AG08396 (cell line): ENCODE measurements at places on chromosomes 4 and X.

DNA sequence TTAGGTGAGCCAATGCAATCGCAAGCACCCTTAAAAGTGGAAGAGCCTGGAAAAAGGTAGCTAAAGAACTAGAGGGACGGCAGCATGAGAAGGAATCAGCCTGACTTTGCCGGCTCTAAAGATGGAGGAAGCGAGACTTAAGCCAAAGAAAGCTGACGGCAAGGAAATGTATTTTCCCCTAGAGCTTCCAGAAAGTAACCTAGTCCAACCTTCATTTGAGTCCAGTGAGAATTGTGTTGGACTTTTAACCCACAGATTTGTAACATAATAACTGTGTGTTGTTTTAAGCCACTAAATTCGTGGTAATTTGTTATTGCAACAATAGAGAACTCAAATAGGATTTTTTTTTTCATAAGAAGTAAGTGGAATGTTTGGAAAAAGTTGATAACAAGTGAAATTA, 212.7 kb upstream of the C1QTNF7 start:
- DNase-seq: no peak

DNA sequence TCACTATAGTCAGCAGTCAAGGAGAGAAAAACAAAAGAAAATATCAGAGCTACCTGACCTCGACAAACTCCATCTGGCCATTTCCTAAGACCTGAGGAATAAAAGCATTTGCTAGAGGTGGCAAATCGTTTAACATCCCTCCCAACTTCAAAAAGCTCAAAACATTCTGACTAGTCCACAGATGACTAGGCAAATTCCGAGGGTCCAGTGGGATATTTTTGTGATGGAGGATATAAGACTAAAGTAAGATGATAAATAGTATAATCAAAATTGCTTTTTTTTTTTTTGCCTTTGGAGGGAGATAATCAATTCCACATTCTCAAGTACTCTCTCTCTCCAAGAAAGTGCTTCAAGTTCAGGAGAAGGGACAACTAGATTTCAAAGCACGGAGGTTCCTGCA, 119.1 kb upstream of the ETNPPL start:
- no peak for DNase-seq

- DNase-seq: no peak
These were observed 135.8 kb downstream of the PDS5A start for GRCh38 chr4:39841894-39842293.

- no peak for DNase-seq
These were observed 35.8 kb downstream of the SLC10A7 start for GRCh38 chr4:146485968-146486367.

DNA sequence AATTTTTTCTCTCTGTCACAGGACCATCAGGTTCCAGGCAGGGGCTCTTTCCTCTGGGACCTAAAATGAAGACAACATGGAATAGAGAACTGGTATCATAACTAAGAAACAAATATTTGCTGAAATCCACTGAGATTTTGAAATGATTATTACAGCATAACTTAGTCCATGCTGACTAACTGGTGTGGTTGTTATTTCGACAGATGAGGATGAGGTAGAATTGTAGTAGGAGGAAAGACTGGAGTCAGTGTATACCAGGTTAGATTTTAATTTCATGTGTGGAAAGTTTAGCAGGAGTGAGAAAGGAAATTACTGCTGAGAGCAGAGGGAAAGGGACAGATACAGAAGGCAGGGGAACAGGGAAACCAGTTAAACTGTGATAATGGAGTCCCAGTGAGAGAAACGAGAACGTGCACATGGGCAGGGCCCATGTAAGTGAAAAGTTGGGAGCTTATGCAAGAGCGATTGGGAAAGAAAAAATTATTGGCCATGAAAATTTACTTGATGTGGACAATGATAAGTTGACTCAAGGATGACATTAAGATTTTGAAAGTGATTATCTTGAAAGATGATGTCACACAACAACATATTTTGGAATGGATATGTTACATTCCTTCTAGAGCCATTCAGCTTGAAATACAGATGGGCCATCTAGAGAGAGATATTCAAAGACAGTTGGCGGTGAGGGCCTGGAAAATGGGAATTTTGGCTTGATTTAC, 98.7 kb upstream of the DDIT4L start:
- no peak for DNase-seq

DNA sequence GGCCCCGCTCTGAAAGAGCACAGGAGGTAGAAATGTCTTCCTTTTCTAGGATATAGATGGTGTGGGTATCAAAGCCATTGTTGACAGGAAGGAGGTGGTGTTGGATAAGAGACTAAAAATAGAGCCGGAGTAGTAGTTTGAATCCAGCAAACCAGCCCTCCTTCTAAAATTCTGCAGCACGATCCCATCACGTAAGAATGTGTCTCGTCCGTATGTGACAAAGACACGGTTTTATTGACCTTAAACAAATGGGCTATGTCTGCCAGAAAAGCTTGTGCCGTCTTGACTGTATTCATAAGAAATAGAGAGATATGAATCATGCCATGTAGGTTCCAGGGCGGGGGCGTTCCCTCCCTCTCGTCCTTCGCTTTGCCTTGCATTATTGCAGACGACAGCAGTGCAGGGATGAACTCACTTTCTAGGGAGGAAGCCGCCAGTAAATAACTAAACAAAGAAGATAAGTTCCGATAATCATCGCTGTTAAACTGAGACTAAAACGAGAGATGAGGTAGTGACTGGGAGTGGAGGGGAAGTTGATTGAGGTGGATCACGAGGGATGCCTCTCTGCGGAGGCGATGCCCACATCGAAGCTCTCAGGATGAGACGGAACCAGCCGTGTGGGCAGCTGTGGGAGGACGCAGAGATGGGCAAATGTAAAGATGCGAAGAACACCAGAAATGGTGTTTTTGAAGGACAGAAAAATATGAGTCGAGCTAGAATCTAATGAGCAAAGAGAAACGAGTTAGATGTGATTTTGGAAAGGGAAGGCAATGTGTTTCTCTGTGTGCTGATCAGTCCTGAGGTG, 3.4 kb downstream of the TENM3 start:
- no peak for DNase-seq

DNA sequence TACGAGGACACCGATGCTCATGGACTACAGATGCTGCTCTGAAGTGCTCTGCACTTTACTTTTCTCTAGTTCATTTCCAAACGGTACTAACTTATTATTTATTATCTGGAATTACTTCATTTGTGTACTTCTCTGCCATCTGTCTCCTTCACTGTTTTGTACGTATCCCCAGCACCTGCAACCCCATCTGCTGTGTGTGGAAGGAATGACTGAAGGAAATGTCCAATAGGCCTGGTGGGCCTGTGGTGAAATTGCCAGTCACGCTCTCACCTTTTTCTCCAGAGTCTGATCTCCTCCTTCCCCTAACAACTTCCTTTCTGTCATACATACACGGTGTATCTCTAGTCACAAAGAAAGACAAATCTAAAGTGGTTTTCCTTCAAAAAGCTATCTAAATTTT, 12.9 kb downstream of the TMEM154 start:
- no peak for DNase-seq

GRCh38 chr4:138437263-138437851, 195.2 kb upstream of the SLC7A11 start:
- no peak for DNase-seq

DNA sequence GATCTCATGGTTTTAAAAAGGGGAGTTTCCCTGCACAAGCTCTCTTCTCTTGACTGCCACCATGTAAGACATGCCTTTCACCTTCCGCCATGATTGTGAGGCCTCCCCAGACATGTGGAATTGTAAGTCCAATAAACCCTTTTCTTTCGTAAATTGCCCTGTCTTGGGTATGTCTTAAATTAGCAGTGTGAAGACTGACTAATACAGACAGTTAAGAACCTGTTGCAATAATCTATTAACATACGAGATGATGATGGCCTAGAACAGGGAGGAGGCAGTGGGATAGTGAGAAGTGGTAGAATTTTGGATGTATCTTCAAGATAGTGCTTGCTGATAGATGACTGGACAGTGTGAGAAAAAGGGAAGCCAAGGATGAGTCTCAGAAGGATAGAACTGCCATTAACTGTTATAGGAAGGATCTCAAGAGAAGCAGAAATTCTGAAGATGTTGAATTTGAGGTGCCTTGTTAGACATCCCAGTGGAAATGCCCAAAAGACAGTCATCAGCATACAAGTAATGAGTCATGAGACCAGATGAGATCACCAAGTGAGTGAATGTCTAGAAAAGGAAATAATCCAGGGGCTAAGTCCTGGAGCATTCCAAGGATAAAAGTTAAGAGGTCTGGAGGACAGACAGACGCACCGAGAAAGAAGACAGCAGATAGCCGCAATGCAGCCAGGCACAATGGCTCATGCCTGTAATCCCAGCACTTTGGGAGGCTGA, 38.8 kb upstream of the UGDH start:
- peak; percentile 59 for DNase-seq

- peak; percentile 60 for DNase-seq
These were observed 2.8 kb downstream of the VEGFC start for GRCh38 chr4:176789955-176790354.

GRCh38 chr4:176920694-176921093, 128.0 kb upstream of the VEGFC start:
- DNase-seq: peak; percentile 14

- DNase-seq: no peak
These were observed 14.2 kb upstream of the FGF16 start for GRCh38 chrX:77433001-77433400.

GRCh38 chr4:121773883-121774282, 8.9 kb upstream of the SMIM43 start:
- DNase-seq: no peak

- no peak for DNase-seq
These were observed 21.8 kb upstream of the JADE1 start for GRCh38 chr4:128787509-128788311.

- DNase-seq: no peak
These were observed 114.6 kb upstream of the PUDP start for GRCh38 chrX:7262551-7262950.

- no peak for DNase-seq
These were observed 132.1 kb upstream of the CXCL13 start for GRCh38 chr4:77473509-77473908.

- DNase-seq: peak; percentile 24
These were observed 4.0 kb upstream of the PCDH7 start for GRCh38 chr4:30716158-30716557.

- no peak for DNase-seq
These were observed 372.7 kb downstream of the SH2D1A start for GRCh38 chrX:124719060-124719459.

DNA sequence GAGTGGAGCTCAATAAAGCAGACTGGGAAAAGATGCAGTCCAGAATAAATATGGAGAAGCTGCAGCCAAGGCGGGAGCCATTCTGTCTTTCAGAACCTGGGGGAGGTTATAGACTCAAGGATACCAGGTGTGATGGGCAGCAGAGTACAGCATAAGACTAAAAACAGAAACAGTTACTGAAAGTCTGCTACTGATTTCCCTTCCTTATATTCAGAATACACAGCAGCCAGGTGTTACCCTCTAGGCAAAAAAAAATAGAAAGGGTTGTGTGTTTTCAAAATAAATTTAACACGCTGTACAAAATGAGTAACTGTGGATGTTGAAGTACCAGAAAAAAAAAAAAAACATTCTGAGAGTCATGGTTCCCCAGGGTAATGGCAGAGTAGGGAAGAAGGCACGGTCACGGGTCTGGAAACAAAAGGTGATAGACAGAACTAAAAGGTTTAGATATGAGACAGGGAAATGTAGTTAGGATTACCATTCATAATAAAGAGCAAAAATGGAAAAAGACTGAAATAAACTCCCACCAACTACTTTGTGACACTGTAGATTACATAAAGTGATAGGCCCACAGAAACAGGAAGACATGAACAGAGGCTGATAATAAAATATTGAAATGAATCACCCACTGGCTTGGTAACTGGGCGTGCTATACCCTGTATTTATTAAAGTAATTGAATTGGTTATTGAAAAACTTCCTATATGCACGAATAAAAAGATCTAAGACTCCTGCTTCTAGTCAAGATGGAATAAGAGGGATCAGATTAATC, 10.8 kb upstream of the HHIP start:
- DNase-seq: no peak

- no peak for DNase-seq
These were observed 34.7 kb upstream of the PGRMC2 start for GRCh38 chr4:128322311-128322710.

GRCh38 chrX:71239781-71240180, 14.2 kb downstream of the ZMYM3 start:
- no peak for DNase-seq

- no peak for DNase-seq
These were observed 16.2 kb downstream of the TBC1D9 start for GRCh38 chr4:140739971-140740370.

DNA sequence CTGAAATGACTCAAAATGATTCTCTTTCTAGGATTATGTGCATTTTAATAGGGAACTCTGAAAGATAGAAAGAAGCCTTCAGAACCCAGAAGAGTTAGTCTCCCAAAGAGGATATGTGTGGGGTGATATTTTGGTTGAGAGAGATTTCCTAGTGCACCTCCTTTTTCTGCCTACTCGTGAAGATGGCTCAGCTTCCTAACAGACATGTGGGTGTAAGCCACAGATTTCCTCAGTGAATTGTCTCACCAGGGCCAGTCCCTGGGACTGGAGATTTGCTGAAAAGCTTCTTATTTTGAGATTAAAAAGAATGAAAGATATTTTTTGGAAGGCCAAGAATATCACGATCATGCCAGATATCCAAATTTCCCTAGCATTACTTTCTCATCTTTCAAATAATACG, 42.8 kb downstream of the MAGEB17 start:
- no peak for DNase-seq

DNA sequence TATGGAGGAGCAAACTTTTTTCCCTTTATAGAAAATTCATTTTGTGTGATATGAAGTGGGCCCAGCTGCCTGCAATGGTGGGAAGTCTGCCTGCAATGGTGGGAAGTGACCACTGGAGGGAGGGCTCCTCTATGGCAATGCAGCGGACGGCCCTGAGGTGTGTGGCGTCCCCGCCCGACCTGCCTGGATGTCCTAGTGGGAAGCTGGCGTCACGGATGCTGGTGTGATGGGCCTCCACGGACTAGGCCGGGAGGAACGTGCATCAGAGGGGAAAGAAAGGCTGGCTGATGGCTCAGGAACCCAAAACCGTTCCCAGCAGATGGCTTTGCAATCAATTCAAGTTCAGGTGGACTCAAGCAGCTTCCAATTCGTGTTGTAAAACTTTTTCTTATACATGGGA, 177.9 kb downstream of the AFAP1 start:
- DNase-seq: peak; percentile 87

DNA sequence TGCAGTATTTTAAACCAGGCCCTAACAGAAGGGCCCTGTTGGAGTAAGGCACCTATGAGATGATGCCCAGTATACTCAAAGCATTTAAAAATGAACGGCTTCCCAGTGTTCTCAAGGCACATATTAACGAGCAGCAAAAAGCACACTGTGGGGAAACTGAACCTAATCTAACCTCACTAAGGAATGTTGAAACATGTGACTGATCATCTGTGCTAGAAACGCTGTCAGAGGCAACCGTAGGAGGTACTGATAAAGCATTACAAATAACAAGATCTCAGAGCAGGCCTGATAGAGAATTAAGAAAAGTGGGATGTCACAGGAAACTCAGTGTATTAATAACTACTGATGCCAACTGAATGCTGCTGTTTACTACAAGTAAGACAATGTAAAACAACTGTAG, 24.0 kb downstream of the ASB9 start:
- DNase-seq: no peak

- no peak for DNase-seq
These were observed 39.6 kb downstream of the ZNF827 start for GRCh38 chr4:145898926-145899531.
